ENCODE measurements at places on chromosomes 7 and 10. TPM values are rescaled to one million over a fixed set of nuclear protein-coding genes. Genes with fewer than 3 reads are reported as not detected.
A peak's percentile ranks its signal among the peaks of the same experiment; 100 is the strongest.

SPDYE8 gene
- total RNA-seq, result not detected

DEPP1 gene
- total RNA-seq, result 1,439 TPM

DNA sequence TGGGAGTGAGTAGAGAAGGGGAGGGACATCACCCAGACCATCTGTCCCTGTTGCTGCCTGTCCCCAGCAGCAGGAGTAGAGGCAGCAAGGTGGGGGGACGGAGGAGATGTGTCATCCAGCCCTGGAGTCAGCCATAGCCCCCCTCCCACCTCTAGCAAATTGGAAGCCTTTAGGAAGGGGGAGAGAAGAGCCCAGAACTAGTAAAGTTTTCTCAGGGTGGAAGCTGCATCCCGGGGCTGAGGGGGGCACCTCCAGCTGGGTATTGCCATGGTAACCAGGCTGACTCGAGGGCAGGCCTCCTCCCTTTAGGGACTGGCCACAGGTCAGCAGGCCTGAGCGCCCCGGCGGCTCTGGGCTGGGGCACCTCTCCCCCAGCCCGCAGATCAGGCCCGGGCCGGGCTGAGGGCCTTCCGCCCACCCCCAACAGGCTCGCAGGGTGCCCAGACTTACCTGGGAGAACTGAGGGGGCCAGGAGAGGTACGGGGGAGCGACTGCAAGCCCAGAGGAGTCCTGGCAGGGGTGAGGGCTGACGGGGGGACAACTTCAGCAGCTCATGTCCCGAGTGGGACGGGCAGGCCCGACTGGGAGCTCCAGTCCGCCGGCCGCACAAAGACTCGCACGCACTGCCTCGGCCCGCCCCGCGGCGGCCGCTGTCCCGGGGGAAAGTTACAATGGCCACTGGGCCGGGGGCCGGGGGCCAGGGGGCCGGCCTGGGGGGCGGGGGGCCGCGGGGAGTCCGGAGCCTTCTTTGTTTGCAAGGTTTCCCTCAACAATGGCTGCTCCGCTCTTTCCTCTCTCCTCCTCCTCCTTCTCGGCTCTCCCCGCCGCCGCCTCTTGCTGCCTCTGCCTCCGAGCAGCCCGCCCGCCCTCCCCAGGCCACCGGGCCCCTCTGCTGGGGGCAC is 6.0 kb downstream of the LDB1 start:
- no peak for DNase-seq
- H3K4me3 ChIP-seq, result peak overlapping the region; percentile 85
- peaks cover 60% of the 10 kb centered on the region for H3K4me1 ChIP-seq
- H3K36me3 ChIP-seq, result peaks cover 3% of the 10 kb centered on the region
- peak overlapping the region; percentile 100 for H3K27ac ChIP-seq

DNA sequence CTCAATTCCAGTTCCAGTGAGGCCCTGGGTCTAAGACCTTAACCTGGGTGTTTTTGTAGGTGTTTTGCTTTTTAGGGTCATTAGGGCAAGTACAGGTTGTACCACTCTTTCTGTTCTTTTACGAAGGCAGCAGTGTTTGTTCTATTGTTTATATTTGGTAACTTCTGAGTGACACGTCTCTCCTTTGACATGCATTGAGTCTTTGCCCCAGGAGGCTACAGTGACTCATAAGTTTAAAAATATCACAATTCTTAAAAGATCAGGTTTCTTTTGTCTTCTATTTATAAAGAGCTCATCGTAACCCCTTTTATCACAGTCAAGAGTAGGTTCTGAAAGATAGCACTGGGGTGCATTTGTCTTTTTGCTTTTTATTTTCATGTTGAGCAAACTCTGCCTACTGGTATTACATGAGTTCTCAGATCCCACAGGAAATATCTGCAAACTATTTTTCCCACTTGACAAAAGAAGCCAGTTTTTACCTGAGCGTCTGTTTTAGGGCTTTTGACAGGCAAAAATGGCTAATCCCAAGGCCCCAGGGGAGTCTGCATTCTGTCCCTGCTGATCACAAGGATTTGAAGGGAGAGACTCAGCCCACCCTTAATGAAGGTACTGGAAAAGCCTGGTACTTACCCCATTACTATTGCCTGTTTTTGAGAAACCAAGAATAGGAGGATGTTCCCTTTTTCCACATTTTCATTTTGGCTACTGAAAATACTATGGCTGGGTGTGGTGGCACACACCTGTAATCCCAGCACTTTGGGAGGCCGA is 7.9 kb downstream of the NUDT13 start:
- H3K4me3 ChIP-seq, result no peak overlapping the region
- H3K27me3 ChIP-seq, result no peaks in the 10 kb centered on the region
- no peak overlapping the region for H3K27ac ChIP-seq
- no peak for DNase-seq
- H3K36me3 ChIP-seq, result peaks cover 54% of the 10 kb centered on the region
- H3K4me1 ChIP-seq, result no peaks in the 10 kb centered on the region

PDE6C gene
- not detected for total RNA-seq

DNA sequence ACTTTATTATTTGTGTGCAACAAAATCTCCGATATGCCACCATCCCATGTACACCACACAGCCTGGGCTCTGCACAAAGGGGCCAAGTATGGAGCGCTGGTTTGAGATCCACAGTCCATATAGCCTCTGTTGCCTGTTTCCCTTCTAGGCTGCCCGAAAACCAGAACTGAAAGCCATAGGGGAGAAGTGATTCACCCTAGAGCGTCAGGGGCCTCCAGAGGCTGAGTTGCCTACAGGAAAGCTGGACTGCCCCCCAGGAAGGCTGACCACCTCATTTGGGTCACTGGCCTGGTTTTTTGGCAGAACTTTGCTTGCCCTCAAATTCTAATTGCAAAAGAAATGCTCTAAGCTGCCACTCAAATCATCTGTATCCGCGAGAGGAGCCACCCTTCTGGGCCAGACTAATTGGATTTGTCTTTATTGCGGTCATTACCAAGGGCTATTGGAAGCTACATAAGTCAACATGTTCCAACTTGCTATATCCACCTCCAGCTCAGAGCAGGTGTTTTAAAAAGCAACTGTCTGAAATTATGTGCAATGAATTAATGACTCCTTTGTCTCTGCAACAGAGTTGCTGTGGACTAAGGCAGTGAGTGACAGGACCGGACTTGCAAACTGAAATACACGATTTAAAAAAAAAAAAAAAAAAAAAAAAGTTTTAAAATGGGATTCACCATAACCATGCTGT is 28.3 kb upstream of the FRMD4A start:
- no peaks in the 10 kb centered on the region for H3K4me1 ChIP-seq
- H3K27ac ChIP-seq, result no peak overlapping the region
- DNase-seq, result no peak
- H3K4me3 ChIP-seq, result no peak overlapping the region

SFRP5 gene
- 519 TPM for total RNA-seq

DNA sequence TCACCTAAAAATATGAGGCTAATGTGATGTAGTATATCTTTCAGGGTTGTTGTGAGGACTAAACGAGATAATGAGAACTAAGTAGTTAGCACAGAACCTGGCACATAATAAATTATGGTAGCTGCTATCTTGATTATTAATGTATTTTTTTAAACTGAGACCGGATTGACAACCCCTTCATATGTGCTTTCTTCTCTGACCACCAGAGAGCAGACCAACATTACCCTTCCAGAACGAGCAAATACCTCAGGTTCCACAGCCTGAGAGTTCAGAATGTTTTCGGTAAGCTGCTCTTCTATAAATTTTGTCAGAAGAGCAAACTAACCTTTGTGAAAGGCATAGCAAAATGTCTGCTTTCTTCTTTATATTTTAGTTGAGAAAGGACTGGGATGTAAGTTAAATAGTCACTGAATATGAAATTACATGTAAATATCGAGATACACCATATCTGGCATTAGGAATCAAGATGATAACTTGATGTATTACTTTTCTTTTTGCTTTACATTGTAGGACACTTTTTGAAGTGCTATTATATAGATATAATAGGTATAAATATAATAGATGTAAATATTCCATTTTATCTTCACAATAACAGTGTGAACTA is 13.6 kb upstream of the BPGM start:
- H3K4me1 ChIP-seq, result no peaks in the 10 kb centered on the region
- no peak overlapping the region for H3K27ac ChIP-seq
- no peak overlapping the region for H3K4me3 ChIP-seq
- no peak for DNase-seq
- no peaks in the 10 kb centered on the region for H3K36me3 ChIP-seq

DNA sequence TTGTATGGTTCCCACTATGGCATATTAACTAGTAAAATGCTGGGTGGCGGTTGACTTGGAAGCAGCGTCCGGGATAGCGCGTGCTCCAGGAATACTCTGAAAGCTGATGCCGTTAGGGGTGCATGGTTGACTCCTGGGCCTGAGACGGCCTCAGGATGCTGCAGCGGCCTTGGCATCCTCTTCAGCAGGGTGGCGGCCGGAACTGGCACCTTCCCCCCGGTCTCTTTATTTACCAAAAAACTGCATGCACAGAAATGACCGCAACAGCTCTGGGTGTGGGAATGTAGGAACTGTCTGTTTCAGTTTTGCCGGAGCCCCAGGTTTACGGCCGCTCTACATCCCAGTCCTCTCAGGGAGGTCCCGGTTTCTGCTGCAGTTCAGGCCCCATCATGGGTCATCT is 28.8 kb downstream of the PFKP start:
- no peak for DNase-seq
- no peak overlapping the region for H3K4me3 ChIP-seq
- H3K27me3 ChIP-seq, result no peaks in the 10 kb centered on the region
- H3K4me1 ChIP-seq, result peaks cover 26% of the 10 kb centered on the region
- peak overlapping the region; percentile 78 for H3K27ac ChIP-seq

DNA sequence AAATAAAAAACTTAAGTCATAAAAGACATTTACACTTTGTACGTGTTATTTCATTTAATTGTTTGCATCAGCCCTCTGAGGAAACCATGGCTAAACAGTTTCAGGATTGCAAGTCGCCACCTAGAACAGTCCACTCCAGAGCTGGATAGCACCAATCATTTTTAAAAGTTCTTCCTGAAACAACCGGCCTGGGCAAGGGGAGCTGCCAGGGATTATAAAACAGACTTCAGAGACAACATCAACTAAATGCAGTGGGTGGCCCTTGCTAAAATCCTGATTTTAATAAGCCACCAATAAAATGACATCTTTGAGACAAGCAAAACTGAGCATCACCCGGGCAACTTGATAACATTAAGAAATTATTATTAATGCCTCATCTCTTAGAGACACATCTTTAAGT is 13.5 kb downstream of the DLG5 start:
- no peak for DNase-seq
- peaks cover 19% of the 10 kb centered on the region for H3K4me1 ChIP-seq
- no peak overlapping the region for H3K27ac ChIP-seq

GRCh38 chr7:116951366-116952292 is 1.7 kb upstream of the ST7 start:
- H3K4me1 ChIP-seq, result peaks cover 10% of the 10 kb centered on the region
- H3K27ac ChIP-seq, result no peak overlapping the region
- H3K27me3 ChIP-seq, result no peaks in the 10 kb centered on the region
- no peaks in the 10 kb centered on the region for H3K36me3 ChIP-seq

DNA sequence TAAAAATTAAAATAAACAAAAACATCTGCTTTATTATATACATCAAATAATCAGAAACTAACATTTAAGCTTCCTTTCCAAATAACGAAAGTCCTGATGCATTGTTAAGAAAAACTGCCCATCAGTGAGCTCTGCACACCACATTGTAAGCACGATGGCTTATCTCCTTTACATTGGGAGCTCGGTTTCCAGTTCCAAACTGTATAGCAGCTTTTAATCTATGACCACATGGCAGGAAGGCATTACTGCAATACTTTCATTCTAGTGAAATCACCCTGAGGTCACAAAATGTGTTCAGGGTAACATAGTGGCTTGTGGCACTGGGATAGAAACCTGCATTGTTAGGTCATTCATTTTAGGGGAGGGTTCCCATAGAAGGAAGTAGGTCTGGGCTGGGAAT is 146.3 kb downstream of the ZNF22 start:
- H3K27me3 ChIP-seq, result no peaks in the 10 kb centered on the region
- no peak overlapping the region for H3K4me3 ChIP-seq
- no peaks in the 10 kb centered on the region for H3K4me1 ChIP-seq
- H3K27ac ChIP-seq, result no peak overlapping the region

DNA sequence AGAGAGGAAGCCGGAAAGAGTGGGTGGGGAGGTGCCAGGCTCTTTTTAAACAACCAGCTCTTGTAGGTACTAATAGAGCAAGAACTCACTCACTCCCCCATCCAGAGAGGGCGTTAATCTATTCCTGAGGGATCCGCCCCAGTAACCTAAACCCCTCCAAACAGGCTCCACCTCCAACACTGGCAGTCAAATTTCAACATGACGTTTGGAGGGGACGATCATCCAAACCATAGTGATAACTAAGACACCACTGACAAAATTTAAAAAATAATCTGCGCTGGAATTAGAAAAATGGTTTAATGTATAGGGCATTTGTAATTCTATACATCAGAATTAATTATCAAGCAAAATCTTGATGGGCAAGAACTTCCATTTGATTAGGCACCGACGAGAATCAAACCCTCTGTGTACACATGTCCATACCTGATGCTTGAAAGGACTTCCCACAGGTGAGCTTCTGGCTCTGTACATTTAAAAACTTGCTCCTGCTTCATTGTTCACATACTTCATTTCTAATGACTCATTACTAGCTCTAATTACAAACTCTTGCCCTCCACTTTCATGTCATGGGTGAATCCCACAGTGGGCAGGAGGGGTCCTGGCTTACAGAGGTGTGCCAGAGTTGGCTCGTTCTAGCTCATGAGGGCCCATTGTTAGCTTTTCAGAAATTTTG is 20.6 kb upstream of the KDM7A start:
- H3K4me1 ChIP-seq, result peaks cover 14% of the 10 kb centered on the region
- H3K27me3 ChIP-seq, result no peaks in the 10 kb centered on the region
- H3K27ac ChIP-seq, result peak overlapping the region; percentile 57

GRCh38 chr7:108605559-108606201 is 36.0 kb downstream of the DNAJB9 start:
- no peaks in the 10 kb centered on the region for H3K36me3 ChIP-seq
- DNase-seq, result no peak
- H3K27me3 ChIP-seq, result no peaks in the 10 kb centered on the region
- H3K4me3 ChIP-seq, result no peak overlapping the region
- H3K27ac ChIP-seq, result no peak overlapping the region

PSD gene
- 0.42 TPM for total RNA-seq

PRR15 gene
- total RNA-seq, result 6.6 TPM

NODAL gene
- total RNA-seq, result not detected

- H3K36me3 ChIP-seq, result no peaks in the 10 kb centered on the region
- no peaks in the 10 kb centered on the region for H3K4me1 ChIP-seq
- H3K27me3 ChIP-seq, result no peaks in the 10 kb centered on the region
- no peak overlapping the region for H3K27ac ChIP-seq
- no peak overlapping the region for H3K4me3 ChIP-seq
Observed at GRCh38 chr10:69665474-69666320, 35.6 kb downstream of the FAM241B start.

TBRG4 gene
- 61.2 TPM for total RNA-seq

LOXL4 gene
- total RNA-seq, result 8.6 TPM

DNA sequence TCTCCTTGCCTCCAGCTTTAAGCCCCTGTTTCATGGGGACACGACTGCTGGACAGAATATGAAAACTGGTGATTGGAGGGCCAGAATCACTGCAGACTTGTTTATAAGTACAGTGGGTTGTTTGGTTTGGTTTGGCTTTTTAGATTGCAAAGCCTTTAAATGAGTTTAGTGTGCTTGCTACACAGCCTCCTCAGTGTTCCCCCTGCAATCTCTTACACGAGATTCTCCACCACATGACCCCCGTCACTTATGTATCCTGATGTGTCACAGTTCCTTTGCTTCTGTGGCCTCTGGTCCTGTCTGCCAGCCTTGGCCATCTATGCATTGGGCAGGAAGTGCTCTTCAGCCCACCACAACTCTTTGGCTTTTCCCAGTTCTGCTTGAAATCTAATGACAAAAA is 103.7 kb upstream of the ANKRD1 start:
- peaks cover 34% of the 10 kb centered on the region for H3K4me1 ChIP-seq
- H3K27me3 ChIP-seq, result no peaks in the 10 kb centered on the region
- no peak overlapping the region for H3K4me3 ChIP-seq

AKR1C1 gene
- 47.1 TPM for total RNA-seq

Measured in tibial nerve (tissue), 4 donors.